ENCODE measurements at places on chromosomes 12 and 14.
A peak's percentile ranks its signal among the peaks of the same experiment; 100 is the strongest.

- no peak for DNase-seq
These were observed 412.2 kb upstream of the GARIN6 start for GRCh38 chr12:99235381-99235780.

GRCh38 chr12:68007466-68007865 lies 18.2 kb downstream of the IFNG-AS1 start:
- DNase-seq = no peak

GRCh38 chr12:58293308-58293982 lies 352.1 kb downstream of the ATP23 start:
- no peak for DNase-seq

DNA sequence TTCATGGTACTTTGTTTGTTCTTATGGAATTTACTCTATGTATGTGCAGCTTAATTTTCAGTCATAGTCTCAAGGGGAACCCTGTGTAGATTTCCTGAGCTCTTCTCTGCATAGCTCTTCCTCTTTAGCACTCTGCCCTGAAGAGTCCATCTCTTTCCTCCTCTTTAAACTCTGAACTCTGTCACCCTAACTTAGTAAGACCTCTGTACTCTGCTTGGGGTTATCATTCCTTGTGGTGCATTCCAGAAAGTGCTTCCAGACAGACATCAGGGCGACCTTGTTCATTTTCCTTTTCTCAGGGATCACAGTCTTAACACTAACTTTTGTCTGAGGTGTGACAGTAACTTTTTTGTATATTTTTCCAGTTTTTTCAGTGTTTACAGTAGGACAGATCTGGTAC lies 179.3 kb downstream of the RAD51B start:
- no peak for DNase-seq

DNA sequence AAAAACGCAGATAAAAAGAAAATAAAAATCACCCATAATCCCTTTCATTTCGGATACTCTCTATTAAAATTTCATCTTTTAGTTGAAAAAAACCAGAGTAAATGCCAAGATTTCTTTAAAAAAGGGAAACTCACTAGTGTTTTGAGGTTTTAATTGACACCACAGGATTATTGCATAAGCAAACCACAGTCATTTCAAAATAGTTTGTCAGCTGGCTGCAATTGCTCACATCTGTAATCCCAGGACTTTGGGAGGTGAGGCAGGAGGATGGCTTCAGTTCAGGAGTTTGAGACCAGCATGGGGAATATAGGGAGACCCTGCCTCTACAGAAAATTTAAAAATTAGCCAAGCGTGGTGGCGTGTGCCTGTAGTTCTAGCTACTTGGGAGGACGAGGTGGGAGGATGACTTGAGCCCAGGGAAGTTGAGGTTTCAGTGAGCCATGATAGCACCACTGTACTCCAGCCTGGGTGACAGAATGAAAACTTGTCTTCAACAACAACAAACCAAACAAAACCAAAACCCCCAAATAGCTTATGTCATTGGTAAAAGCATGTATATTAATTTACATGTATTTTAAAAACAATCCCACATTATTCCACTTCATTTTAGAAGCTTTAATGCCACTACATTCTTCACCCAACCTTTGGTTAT lies 48.8 kb downstream of the SYNE2 start:
- DNase-seq = no peak

- no peak for DNase-seq
These were observed 84.1 kb downstream of the IGF1 start for GRCh38 chr12:102396276-102396675.

GRCh38 chr12:15707516-15708199 lies 81.5 kb downstream of the EPS8 start:
- no peak for DNase-seq

GRCh38 chr12:103973909-103974308 lies 8.2 kb downstream of the TDG start:
- DNase-seq = no peak

DNA sequence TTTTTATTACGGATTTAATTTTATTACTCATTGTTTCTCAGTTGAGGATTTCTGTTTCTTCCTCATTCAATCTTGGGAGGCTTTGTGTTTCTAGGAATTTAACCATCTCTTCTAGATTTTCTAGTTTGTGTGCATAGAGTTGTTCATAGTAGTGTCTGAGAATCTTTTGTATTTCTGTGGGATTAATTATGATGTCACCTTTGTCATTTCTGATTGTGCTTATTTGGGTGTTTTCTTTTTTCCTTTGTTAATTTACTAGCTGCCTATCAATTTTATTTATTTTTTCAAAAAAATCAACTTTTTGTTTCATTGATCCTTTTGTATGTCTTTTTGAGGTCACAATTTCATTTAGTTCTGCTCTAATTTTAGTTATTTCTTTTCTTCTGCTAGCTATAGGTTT lies 75.9 kb downstream of the IFNG-AS1 start:
- DNase-seq = no peak

DNA sequence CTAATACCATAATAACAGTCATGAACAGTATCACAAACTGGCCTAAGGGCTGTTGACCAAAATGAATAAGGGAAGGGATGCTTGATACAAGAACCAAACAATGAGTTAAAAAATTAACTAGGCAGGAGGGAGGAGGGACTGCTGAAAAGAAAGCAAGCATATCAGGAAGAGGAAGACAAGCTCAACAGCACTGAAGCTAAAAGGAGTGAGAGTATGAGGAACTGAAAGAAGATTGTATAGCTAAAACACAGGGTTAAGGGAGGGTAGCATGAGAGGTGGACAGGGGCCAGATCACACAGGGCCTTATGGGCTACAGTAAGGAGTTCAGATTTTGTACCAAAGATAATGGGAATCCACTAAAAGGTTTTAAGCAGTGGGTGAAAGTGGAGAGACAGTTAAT lies 34.1 kb downstream of the ITGA7 start:
- no peak for DNase-seq

- DNase-seq = peak; percentile 46
These were observed 107.0 kb downstream of the HELB start for GRCh38 chr12:66409195-66409871.

DNA sequence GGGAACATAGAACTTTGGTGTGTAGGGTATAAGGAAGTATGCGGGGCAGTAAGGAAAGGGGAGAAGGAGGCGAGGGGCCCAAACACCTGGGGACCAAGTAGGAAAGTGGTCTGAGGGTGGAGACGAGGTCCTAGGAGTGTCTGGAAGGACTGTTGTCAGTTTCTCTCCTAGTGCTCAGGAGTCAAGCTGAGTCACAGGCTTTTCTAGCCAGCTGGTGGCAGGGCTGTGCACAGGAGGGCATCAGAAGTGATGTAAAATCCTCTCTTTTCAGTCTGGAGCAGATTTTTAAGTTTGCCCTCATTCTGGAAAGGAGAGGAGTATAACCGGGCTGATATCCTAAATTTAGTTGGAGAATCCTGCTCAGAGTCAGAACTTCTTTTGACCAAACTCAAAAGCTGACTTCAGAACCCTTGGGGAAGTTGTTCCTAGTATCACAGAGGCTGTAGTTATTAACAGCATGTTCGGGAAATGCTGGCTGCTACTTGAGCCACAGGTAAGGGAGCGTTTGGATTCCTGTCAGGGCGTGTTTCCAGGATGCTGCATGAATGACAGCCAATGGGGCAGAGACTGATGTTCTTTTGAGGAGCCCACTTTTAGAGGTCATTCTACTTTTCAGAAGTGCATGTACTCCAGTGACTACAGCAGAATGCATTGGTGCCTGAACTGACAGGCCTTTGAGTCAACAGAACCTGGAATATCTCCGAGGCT lies 19.3 kb downstream of the ZNF664 start:
- no peak for DNase-seq

GRCh38 chr12:67649261-67649569 lies 670 bp downstream of the DYRK2 start:
- no peak for DNase-seq

DNA sequence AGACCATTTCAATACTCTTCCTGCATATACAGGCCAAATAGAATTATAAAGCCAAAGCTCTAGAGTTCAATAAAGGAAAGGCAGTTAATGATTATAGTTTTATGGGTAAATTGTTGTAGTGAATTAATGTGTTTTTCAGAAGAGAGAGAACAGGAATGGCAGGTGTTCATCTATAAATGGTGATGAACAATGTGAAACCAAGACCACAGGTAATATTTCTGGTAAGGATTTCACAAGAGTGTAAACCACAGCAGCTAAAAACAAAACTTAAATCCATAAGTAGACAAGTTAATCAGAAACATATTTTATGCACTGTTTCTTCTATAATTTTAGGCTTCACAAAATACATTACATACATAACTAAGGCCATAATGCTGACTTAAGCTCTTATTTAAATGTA lies 204.4 kb downstream of the SYT1 start:
- DNase-seq = no peak

DNA sequence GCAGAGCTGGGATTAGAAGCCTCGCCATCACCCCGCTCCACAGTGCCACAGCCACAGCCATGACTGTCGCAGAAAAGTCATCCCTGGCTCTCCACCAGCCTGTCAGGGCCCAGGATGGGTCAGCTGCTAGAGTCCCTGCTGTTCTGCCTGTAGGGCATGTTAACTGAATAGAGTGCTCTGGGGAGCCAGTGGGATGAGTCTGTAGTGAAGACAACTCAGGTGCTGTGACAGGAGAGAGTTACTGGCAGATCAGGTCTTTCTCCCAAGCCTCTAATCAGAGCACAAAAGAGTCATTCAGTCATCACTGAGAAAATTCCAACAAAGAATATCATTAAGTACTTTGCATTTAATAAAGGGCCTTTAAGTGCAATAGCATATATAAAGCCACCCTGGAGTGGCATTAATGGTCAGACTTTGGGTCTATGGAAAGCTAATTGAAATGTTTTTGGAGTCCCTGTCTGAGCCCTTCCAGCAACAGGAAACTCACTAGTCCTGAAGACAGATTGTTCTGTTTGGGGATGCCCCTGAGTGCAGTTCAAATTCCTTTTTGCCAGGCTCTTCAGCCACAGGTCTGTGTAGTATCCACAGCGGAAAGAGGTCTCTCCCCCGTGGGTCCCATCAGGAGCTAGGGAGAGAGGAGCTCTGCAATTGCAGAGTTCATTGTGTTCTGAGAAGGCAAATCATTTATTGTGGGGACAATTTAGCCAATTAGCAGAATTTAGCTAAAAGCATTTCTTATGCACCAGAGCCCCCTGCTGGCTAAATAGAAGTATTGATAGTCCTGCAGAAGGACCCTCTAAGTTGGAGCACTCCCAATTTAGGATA lies 45.2 kb upstream of the C14orf132 start:
- peak; percentile 21 for DNase-seq

GRCh38 chr12:26244503-26244902 lies 49.1 kb downstream of the SSPN start:
- no peak for DNase-seq

- DNase-seq = no peak
These were observed 6.5 kb downstream of the NECAP1 start for GRCh38 chr12:8088574-8088973.
